Stomach (tissue), 19 donors: ENCODE measurements at places on chromosomes 2 and 18. TPM values are rescaled to one million over a fixed set of nuclear protein-coding genes. Genes with fewer than 3 reads are reported as not detected.

Gene DCC
- not detected for polyA plus RNA-seq

Gene FNDC4
- polyA plus RNA-seq: 15.1 TPM

Gene HOXD13
- not detected for polyA plus RNA-seq

DNA sequence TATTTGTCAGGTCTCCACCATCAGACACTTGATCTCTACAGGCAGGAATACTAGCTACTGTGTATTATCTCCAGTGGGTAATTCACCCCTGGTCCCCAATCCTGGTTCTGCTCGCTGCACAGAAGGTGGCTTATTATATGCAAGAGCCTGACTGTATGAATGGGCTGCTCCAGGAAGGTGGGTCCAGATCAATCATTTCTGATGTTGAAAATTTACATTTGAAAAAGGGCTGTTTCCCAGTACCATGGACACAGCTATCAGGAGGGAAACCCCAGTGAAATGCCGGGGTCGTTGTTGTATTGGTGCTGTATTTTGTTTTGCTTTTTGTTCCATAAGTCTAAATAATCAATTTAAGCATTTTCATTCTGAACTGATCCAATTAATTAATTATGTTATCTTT is 367.6 kb downstream of the RND3 start:
- no peak for DNase-seq

DNA sequence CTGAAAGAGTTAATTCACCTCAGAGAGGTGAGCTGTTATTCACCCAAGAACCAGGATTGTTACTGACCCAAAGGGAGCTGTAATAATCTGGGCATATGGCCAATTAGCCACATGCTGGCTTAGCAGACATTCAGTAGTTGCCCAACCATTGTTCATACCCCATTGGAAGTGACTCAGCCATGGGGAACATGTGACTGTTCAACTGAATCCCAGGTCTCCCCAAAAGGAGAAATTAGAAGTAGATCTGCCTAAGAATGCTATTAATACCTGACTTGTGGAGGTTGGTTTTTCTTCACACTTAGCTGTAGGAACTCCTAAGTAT is 272.6 kb upstream of the UBE2E3 start:
- no peak for DNase-seq

- no peak for DNase-seq
Measured at GRCh38 chr18:68841301-68841700, 43.4 kb downstream of the CCDC102B start.

DNA sequence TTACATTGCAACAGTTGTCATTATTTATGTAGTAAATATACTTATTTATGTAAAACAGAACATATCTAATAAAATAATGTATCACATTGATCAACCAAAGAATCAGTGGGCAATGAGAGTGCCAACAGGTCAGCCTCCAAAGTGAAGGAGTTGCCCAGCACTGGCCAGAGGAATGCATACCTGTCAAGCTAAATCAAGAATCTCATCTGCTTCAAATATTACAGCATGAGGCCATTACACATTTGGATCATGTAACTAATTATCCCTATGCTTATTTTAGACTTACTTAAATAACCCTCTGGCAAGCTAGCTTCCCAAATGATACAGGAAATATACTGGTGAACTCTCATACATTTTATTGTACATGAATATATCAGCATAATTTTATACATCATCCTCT is 1211.7 kb upstream of the ACVR2A start:
- no peak for DNase-seq
